ENCODE measurements at places on chromosomes 4 and X. TPM values are rescaled to one million over a fixed set of nuclear protein-coding genes. Genes with fewer than 3 reads are reported as not detected.

The GYPE gene
- total RNA-seq, result 0.39 TPM

The FREM3 gene
- total RNA-seq, result not detected

The ODAPH gene
- total RNA-seq, result 3.5 TPM

The ETDA gene
- total RNA-seq, result not detected

The SHISA3 gene
- not detected for total RNA-seq

The CXCR3 gene
- total RNA-seq, result 0.11 TPM

The CTAG1A gene
- not detected for total RNA-seq

The NWD2 gene
- total RNA-seq, result under 0.01 TPM

The TSPAN6 gene
- 71.5 TPM for total RNA-seq

The FLNA gene
- total RNA-seq, result 1,798 TPM

The NAA11 gene
- not detected for total RNA-seq

The FATE1 gene
- not detected for total RNA-seq

The MAML3 gene
- total RNA-seq, result 1.2 TPM

The XAGE5 gene
- total RNA-seq, result not detected

The VCX3A gene
- not detected for total RNA-seq

The DMP1 gene
- not detected for total RNA-seq

The HPGD gene
- total RNA-seq, result not detected

The RPS6KA6 gene
- 11.2 TPM for total RNA-seq

The GAGE13 gene
- total RNA-seq, result not detected

The RAB33A gene
- total RNA-seq, result 0.33 TPM

The BEX5 gene
- not detected for total RNA-seq

Data from placental epithelial cell (primary cell).